ENCODE measurements at places on chromosomes 16 and 17.

DNA sequence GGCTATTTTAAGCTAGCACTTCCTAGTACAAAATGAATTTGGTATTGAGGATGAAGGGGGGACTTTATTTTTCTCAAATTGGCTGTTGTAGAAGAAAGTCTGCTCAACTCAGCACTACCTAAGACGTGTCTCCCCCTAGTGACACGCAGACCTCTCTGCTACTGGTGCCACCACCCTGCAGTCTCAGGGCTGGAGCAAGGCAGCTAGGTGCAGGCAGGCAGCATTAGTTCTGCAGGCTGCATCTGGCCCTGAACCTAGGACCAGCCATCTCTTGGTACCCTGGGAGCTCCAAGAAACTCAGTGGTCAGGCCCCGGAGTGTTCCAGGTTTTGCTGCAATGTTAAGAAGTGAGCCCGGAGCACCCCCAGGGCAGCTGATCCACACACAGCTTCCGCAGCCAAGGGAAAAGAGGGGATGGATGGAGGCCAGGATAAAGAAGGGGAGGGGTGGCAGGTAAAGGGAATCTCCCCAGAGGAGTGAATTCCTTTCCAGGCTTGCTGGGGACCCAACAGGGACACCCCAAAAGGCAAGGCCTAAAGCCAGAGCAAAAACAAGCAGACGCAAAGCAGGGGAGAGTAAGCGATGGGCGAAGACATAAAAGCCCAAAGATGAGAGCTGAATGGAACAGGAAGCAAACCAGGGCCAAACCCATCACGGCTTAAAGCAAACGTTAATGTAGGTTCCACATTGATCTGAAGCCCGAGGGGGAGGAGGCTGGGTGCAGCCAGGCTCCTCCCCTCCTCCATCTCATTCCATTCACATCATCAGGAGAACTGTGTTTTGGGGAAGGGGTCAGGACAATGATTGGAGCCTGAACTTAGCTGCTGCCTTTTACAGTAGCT lies 200.5 kb downstream of the ZFHX3 start:
- H3K27me3 ChIP-seq, result no peaks in the 10 kb centered on the region
- peak; percentile 79 for DNase-seq
- no peaks in the 10 kb centered on the region for H3K36me3 ChIP-seq
- no peak overlapping the region for H3K4me3 ChIP-seq
- H3K4me1 ChIP-seq, result no peaks in the 10 kb centered on the region

GRCh38 chr17:42246515-42246914 lies 29.7 kb downstream of the STAT5B start:
- H3K4me1 ChIP-seq, result no peaks in the 10 kb centered on the region
- H3K27me3 ChIP-seq, result no peaks in the 10 kb centered on the region
- no peak overlapping the region for H3K27ac ChIP-seq
- DNase-seq, result no peak
- peaks cover 9% of the 10 kb centered on the region for H3K36me3 ChIP-seq

DNA sequence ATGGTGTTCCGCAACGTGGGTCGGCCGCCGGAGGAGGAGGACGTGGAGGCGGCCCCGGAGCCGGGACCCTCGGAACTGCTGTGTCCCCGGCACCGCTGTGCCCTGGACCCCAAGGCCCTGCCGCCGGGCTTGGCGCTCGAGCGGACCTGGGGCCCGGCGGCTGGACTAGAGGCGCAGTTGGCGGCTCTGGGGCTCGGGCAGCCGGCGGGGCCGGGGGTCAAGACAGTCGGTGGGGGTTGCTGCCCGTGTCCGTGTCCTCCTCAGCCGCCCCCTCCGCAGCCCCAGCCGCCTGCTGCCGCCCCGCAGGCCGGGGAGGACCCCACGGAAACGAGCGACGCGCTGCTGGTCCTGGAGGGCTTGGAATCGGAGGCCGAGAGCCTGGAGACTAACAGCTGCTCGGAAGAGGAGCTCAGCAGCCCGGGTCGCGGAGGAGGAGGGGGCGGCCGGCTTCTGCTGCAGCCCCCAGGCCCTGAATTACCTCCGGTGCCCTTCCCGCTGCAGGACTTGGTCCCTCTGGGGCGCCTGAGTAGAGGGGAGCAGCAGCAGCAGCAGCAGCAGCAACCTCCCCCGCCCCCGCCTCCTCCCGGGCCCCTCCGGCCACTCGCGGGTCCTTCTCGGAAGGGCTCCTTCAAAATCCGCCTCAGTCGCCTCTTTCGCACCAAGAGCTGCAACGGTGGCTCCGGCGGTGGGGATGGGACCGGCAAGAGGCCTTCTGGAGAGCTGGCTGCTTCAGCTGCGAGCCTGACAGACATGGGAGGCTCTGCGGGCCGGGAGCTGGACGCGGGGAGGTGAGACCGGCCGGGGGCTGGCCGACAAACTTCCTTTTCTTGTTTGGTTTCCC lies 821 bp downstream of the SOCS7 start:
- DNase-seq, result peak; percentile 88
- peaks cover 6% of the 10 kb centered on the region for H3K4me1 ChIP-seq
- H3K4me3 ChIP-seq, result peak overlapping the region; percentile 83
- H3K27ac ChIP-seq, result no peak overlapping the region
- no peaks in the 10 kb centered on the region for H3K36me3 ChIP-seq

DNA sequence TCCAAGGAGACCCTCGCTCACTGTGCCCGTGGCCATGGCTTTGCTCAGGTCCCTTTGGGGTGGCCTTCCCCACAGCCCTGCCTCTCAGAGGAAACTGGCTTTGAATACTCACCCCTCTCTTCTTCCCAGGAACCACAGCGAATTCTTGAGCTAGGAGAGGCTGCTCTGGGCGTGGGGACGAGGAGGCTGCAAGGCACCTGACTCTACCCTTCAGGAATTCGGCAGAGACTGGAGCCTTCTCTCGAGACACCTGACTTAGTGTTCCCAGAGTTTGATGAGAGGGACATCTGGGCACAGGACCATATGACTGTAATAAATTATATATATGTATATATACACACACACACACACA lies 6.2 kb downstream of the LLGL2 start:
- peaks cover 2% of the 10 kb centered on the region for H3K27me3 ChIP-seq
- H3K4me1 ChIP-seq, result peaks cover 7% of the 10 kb centered on the region
- peaks cover 5% of the 10 kb centered on the region for H3K36me3 ChIP-seq
- no peak overlapping the region for H3K4me3 ChIP-seq
- no peak overlapping the region for H3K27ac ChIP-seq

DNA sequence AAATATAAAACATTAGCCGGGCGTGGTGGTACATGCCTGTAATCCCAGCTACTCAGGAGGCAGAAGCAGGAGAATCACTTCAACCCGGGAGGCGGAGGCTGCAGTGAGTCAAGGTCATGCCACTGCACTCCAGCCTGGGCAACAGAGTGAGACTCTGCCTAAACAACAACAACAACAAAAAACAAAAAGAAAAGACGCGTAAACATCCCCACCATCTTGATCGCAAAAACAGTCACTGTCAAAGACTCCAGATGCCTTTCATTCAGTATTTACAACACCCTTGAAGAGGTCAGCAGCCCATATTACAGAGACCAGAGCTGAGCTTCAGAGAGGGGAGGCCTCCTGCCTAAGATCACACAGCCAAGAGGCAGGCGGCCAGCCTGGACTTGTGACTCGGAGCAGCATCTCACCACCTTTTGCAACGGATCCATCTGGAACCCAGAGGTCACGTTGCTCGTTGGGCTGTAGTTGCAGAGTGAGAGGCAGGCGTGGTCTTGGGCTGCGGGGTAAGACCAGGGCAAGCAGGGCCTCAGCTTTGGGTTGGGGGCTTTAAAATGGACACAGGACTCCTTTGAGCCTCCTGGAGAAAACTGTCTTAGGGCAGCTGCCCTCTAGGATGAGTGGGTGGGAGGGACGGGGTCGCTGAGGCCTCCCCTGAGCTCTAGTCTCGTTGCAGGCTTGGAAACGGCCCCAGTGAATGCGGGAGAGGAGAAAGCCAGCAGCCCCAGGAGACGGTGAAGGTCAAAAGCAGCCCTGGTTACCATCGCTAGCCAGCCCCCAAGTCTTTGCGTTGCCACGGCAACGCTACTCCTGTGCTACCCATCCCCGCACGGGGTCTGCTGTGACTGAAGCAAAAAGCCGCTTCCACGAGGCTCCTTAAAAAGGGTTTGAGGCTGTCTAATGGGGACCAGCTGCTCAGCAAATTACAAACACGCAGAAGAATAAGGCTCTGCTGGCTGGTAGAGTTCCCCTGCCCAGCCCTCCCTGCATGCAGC lies 26.1 kb downstream of the LGALS3BP start:
- no peaks in the 10 kb centered on the region for H3K27me3 ChIP-seq
- no peak for DNase-seq
- H3K36me3 ChIP-seq, result no peaks in the 10 kb centered on the region

DNA sequence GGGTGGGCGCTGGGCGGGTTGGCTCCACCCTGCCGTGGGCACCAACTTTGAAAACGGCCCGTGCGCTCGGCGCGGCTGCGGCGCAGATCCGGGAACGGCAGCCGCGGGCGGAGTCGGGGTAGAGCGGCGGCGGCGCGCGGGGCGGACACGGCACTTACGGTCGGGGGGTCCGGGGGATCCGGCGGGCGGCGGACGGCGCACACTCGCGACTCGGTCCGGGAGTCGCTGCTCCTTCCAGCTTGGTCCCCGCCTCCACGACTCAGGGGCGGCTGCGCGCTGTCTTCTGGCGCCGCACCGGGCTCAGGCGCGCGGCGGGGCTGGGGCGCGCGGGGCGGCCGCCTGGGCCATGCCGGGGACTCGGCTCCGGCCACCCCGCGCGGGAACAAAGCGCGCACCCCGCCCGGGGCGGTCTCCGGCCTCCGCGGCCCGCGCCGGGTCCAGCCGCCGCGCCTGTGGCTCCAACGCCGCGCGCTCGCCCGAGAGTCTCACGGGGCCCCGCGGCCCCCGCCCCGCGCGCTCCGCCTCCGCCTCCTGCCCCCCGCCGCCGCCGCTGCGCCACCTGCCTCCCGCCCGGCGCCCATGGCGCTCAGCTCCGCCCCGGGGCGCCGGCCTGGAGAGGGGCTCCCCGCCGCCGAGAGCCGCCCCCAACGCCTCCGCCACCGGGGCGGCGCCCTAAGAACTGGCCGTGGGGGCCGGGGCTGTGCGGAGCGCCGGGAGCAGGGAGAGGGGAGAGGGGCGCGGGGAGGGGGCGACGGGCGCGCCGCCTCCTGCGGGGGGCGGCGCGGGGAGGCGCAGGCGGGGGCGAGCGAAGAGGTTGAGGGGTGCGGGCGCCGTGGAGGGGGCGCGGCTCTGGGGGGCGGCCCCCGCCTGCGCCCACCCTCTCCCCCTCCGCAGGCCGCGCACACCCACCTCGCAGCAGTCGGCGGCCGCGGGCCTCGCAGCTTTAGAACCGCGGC lies 35.9 kb downstream of the CBFA2T3 start:
- peaks cover 46% of the 10 kb centered on the region for H3K27me3 ChIP-seq
- no peaks in the 10 kb centered on the region for H3K36me3 ChIP-seq
- H3K27ac ChIP-seq, result no peak overlapping the region
- H3K4me1 ChIP-seq, result no peaks in the 10 kb centered on the region

Measured in endodermal cell (in vitro differentiated cells).